Cardiac fibroblast (primary cell): ENCODE measurements at places on chromosomes 4 and X.

- peak; percentile 55 for DNase-seq
Observed at GRCh38 chr4:173301518-173302201, 32.5 kb downstream of the HMGB2 start.

- DNase-seq, result no peak
Observed at GRCh38 chr4:165541851-165542459, 163.1 kb downstream of the CPE start.

DNA sequence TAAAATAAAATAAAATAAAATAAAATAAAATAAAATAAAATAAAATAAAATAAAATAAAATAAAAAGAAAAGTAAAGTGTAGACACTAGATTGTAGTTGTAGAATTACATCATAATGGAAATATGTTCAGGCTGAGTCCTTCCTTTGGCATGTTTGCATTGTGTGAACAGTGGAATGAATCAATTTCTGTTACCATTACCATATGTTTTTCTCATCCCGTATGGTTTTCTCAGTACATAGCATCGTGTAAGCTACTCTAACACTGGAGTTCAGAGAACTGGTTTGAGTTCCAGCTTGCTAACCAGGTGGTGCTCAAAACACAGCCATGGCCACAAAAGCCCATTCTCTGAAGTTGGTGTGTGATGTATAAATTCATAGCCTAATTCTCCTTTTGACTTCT, 45.9 kb downstream of the USP11 start:
- peak; percentile 65 for DNase-seq

DNA sequence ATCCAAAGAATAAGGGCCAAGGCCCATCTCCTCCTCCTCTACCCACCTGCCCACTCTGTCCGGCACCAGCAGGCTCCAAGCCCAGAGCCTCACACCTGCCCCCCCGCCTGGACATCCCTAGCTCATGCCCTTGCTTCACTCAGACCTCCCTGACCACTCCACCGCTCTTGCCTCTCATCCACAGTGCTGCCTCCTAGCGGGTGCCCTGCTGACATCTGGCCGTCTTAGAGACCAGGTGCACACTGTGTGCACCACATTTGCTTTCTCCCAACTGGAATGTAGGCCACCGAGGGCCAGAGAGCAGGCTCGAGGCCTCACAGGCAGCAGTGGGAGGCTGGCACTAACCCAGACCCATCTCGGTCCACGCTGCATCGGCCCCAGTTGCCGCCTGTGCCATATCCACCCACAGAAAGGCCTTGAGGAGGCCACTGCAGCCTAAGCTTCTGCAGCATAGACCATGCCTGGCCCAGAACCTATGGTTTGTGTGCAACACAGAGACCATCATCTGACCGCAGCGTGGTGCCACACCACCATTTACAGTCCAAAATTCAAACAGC, 13.5 kb downstream of the LETM1 start:
- no peak for DNase-seq

DNA sequence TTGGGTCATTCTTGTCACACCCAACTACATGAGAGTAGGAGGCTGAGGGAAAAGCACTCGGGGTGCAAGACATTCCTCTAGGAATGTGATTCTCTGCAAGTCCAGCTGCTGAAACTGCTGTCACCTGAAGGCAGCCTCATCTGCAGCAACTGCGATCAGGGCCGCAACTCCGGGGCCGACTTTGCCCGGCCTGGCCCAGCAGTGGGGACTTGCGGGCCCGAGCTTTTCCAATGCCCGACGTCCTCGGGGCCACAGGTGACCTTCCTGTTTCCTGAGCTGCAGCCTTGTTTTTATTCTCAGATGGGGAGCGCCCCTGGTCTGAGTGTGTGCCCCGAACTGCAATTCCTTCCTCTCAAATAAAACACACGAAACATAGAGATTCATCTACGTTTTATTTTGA, 104.7 kb upstream of the NKX1-1 start:
- no peak for DNase-seq

GRCh38 chrX:49258749-49259124, 5.8 kb downstream of the FOXP3 start:
- DNase-seq, result no peak

DNA sequence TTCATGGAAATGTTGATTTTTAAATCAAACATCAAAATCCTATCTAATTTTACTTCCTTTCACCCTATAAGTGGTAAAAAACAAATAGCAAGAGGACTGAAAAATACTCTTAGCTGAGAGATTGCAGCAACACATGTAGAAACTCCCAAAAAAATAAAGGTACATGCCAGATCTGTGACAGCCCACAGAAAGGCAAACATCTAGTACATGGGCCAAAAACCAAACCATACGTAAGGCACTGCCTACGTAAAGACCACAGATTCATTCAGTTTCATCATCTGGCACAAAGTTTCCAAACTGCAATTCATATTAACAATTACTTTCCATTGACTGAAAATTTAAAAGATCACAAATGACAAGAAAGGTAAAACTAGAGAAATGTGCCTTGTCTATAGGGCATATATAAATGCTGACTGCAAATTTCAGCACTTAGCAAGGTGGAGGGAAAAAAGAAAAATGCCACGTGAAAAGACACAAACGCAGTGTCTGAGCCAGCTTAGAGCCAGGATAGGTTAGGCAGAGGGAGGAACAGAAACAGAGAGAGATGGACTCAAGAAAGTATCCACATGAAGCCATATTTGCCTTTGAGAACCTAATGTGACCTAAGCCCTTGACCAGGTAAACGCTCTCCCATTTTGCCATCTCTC, 88.1 kb downstream of the TSPAN5 start:
- peak; percentile 56 for DNase-seq

- DNase-seq, result no peak
Observed at GRCh38 chr4:138450546-138451275, 208.6 kb upstream of the SLC7A11 start.

- peak; percentile 16 for DNase-seq
Observed at GRCh38 chrX:69138118-69138390, 27.2 kb downstream of the PJA1 start.

DNA sequence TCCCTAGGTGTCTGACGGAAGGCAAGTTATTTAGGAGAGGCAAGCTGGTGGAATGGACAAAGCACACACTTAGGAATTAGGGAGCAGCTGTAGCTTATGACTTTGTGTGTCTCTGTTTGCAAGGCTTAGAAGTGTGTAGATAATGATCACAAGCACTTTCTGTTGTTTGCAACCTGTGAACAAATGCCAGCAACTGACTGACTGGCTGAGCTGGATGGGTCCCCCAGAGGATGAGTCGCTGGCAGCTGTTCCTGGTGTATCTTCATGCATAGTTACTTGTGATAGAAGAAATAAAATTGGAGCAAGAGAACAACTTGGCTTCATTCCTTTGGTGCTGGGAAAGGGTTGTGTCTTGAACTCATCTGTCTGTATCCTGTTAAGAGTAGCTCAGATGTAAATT, 64.2 kb upstream of the BEND4 start:
- DNase-seq, result no peak

- DNase-seq, result no peak
Observed at GRCh38 chr4:136925203-136925602, 607.1 kb downstream of the PCDH18 start.

DNA sequence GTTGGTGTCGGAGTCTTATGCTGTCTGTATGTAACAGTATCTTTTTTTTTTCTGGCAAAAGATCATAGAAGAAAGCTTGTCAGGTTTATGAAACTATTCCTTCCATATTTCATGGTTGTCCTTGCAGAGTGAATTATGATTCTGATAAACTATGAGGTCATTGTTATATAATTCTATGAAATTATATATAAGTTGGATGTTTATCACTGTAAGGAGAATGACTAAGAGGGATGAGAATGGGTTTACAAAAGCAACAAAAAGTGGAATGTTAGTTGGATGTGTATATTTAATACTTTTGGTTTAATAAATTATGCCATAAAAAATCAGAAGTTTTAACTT, 43.1 kb downstream of the RAPGEF2 start:
- peak; percentile 26 for DNase-seq

DNA sequence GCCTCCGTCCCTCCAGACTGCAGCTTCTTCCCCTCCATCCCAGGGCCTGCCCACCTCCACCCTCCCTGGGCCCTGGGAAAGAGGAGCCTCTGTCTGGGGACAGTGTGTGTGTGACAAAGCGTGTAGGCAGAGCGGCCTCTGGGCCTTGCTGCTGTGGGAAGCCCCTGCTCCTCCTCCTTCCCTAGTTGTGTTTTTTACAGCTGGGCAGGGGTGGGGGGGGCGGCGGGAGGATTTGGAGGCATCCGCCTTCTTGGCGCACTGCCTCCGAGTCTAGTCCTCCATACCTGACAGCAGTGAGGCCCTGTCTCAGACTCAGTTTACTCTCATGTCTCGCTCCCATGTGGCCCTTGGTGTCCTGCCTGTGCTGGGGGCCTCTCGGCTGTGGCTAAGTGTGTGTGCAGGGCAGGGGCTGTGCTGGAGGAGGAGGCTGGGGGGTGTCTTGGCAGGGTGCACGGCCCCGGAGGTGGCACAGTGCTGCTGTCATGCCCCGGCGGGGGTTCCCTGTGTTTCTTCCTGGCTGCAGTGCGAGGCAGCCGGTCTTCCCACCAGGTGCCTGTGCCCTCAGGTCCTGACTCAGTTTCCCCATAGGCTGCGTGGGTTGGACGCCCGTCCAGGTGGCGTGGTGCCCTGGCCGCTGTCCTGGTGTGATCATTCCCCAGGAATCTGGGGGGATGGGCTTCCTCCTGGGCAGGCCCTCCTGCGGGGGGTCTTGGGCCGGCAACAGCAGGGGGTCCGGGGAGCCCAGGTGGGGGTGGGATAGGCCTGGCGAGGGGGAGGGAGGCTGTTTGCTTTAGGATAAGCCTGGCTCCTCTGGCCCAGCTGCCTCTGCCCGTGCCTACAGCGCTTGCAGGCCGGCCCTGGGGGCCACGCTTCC, 7.0 kb downstream of the FGFRL1 start:
- DNase-seq, result no peak

- DNase-seq, result no peak
Observed at GRCh38 chr4:78199984-78200383, 142.9 kb downstream of the FRAS1 start.

- DNase-seq, result peak; percentile 60
Observed at GRCh38 chr4:186192066-186192612, 772 bp downstream of the CYP4V2 start.

DNA sequence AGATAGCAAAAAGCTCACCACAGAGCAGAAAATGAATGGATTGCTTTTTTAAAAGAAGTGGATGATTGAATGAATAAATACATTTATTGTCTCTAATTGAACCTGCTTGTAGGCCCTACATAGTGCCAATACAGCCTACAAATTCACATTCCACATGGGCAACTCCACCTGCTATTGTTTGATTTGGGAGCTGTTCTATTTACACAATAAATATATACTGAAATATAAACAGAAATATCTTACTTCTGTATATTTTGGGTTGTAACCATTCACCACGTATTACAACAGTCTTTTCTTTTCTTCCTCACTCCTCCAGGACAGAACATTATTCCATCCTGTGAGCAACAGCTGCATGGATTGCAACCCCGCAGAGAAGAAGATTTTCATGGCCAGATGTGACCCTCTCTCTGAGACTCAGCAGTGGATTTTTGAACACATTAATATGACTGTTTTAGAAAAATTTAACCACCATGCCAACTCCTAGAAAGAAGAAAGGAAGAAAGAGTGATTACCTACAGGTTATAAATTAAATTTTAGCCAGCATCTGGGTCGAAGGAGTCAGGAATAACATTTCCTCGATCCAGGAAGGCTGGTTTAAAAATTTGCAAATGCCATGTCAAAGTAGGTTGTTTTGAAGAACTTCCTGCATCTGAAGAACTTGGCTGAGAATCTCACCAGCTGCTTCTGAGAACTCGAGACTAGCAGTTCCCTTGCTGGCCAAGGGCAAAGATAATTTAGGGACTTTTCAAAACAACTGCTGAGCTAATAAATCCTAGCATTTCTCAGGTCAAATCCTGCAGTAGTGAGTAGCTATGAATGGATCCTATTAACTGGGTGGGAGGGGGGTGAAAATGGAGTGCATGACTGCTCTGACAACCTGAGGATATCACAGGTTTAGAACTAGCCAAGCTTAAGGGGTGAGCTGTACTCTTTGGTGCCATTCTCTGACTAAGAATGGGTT, 128.7 kb upstream of the GALNT7 start:
- DNase-seq, result peak; percentile 64

- peak; percentile 93 for DNase-seq
Observed at GRCh38 chr4:109548655-109549054, 11.4 kb upstream of the MCUB start.

- no peak for DNase-seq
Observed at GRCh38 chr4:155944516-155944915, 9.2 kb downstream of the CTSO start.

- no peak for DNase-seq
Observed at GRCh38 chr4:83221897-83222441, 62.6 kb downstream of the COQ2 start.

GRCh38 chr4:25755911-25756310, 100.3 kb downstream of the SLC34A2 start:
- no peak for DNase-seq

- peak; percentile 68 for DNase-seq
Observed at GRCh38 chrX:134688839-134689238, 30.6 kb upstream of the PLAC1 start.

DNA sequence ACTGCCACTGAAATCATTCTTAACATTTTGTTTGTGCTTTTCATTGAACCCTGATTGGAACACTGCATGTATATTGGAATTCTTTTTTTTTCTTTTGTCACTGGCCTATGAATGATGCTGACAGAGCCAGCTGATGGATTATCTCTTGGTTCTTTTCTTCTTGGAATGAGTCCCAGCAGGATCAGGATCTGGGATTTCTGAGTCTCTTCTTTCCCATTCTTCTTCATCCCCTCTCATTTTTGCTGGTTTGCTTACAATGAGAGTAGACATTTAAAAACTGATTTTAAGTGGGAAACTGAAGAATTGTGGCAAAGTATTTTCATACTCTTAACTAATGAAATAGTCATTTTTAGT, 9.0 kb downstream of the DCUN1D4 start:
- DNase-seq, result no peak

DNA sequence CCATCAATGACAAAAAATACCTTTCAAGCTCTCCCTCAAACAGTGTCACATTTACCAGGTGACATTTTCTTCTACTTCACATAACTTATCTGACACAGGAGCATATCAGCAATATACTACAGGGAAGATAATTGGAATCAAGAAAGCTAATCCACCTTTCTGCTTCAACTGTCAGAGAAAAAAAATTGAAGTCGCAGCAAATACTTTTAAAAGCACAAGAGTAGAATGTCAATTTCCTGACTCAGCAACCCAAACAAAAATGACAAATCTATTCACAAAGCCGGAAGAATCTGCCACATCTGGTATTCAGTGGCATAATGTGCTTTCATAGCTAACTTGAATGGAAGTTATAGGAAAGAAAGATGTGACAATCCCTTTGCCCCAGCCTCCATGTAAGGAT, 36.7 kb downstream of the AGA start:
- no peak for DNase-seq

DNA sequence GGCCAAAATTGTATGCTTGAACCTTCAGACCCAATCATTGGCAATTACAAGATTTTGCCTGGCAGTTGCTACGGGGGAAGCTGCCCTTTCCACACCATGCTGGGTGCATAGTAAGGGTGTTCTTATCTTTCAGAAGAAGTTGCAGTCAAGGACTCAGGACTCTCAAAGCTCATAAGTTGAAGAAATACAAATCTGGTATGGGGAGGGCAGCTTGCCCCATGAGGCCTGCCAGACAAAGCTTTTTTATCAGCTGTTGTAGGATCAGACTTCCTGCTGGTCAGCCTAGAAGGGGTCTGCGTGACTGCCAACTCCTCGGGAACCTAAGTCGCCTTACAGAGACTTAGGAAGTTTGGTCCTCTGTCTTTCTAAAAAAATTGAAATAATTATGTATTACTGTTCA, 174.9 kb upstream of the TECRL start:
- peak; percentile 26 for DNase-seq

- no peak for DNase-seq
Observed at GRCh38 chr4:126591583-126591982, 1041.2 kb upstream of the INTU start.
